Peyer's patch (tissue), 4 donors: ENCODE measurements at places on chromosomes 3 and 15.

DNA sequence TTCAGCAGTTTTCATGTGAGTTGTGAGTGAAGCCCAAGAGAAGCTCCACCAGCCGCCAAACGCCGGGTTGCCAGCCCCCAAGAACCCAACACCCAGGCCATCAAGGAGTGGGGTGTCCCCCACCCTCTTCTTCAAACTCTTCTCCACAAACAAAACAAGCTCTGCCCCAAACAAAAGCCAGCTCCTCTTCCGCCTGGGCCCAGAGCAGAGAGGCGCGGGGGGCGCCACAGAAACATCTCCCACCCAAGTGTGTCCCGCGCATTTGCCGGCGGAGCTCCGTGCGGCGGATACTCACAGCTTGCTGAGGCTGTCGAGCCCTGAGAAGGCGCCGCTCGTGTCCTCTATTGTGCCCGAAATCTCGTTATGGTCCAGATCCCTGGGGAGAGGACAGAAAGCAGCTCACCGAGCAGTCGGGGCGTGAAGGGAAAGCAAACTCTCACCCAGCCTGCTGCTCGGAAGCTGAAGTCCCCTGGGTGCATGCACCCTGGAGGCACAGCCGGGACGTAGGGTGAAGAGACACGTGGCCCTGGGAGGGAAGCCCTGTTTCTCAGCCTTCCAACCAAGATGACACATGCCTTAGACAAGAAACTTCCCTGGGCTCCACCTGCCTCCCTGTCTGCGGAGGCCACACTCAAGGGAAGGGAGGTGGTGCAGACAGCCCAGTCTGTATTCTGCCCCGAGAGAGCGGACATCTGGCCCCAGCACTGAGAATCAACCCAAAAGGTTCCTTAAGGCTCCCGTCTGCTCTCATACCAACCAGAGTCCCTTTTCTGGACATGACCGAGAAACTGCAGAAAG is 95.7 kb downstream of the LRIG1 start:
- H3K27me3 ChIP-seq: no peaks in the 10 kb centered on the region
- no peaks in the 10 kb centered on the region for H3K36me3 ChIP-seq
- no peak overlapping the region for H3K4me3 ChIP-seq
- H3K27ac ChIP-seq: no peak overlapping the region
- DNase-seq: peak; percentile 44

DNA sequence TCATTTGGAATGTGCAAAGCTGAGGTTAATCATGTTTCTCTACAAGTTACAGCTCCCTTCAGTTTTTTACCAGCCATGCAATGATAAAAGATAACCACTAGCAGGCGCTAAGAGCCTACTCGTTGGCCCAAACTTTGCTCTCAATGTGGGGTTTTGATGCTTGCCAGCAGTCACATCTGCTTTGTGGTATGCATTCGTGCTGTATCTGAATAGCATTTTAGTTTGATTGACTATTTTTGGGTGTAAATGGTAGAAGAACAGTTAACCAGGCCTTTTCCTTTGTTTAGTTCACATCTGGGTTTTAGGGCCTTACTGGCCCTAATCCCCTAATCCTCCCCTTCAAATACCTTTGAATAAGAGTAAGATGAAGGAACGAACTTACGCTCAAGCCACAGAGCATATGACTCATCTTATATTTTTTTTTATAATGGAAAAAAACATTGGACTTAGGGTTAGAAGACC is 4.4 kb upstream of the CLDN11 start:
- H3K4me1 ChIP-seq: peaks cover 7% of the 10 kb centered on the region
- H3K27me3 ChIP-seq: no peaks in the 10 kb centered on the region
- H3K36me3 ChIP-seq: no peaks in the 10 kb centered on the region
- peak; percentile 58 for DNase-seq
- H3K27ac ChIP-seq: no peak overlapping the region

DNA sequence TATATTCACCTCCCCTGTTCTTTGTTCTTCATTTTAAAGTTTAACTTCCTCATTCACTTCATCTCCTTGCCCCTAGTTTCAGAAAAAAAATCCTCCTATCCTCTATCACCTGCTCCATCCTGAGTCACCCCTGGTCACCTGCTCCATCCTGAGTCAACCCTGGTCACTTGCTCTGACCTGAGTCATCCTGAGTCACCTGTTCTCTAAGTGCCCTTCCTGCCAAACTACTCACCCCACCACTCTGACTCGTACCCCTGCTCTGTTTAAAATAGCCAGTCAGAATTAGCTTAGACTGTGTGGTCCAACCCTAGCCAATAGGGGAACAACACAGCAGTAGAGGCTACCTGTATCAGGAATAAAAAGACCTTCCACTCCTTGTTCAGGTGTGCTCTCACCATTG is 716.9 kb downstream of the ZBBX start:
- no peak overlapping the region for H3K4me3 ChIP-seq
- no peak for DNase-seq
- H3K27me3 ChIP-seq: no peaks in the 10 kb centered on the region
- no peaks in the 10 kb centered on the region for H3K36me3 ChIP-seq
- H3K27ac ChIP-seq: no peak overlapping the region
- no peaks in the 10 kb centered on the region for H3K4me1 ChIP-seq

- H3K27me3 ChIP-seq: no peaks in the 10 kb centered on the region
- H3K36me3 ChIP-seq: no peaks in the 10 kb centered on the region
- peaks cover 14% of the 10 kb centered on the region for H3K4me1 ChIP-seq
- DNase-seq: no peak
- H3K27ac ChIP-seq: peak overlapping the region; percentile 67
These were observed 20.2 kb downstream of the LRIG1 start for GRCh38 chr3:66480666-66481065.

GRCh38 chr3:160060409-160061027 is 71.9 kb downstream of the IL12A start:
- H3K36me3 ChIP-seq: no peaks in the 10 kb centered on the region
- H3K4me1 ChIP-seq: no peaks in the 10 kb centered on the region
- no peak overlapping the region for H3K4me3 ChIP-seq
- no peaks in the 10 kb centered on the region for H3K27me3 ChIP-seq
- no peak overlapping the region for H3K27ac ChIP-seq

- peak overlapping the region; percentile 51 for H3K4me3 ChIP-seq
- peak overlapping the region; percentile 83 for H3K27ac ChIP-seq
- peaks cover 8% of the 10 kb centered on the region for H3K4me1 ChIP-seq
- no peaks in the 10 kb centered on the region for H3K27me3 ChIP-seq
- peak; percentile 51 for DNase-seq
These were observed 30.7 kb downstream of the NBEAL2 start for GRCh38 chr3:47010111-47010712.

DNA sequence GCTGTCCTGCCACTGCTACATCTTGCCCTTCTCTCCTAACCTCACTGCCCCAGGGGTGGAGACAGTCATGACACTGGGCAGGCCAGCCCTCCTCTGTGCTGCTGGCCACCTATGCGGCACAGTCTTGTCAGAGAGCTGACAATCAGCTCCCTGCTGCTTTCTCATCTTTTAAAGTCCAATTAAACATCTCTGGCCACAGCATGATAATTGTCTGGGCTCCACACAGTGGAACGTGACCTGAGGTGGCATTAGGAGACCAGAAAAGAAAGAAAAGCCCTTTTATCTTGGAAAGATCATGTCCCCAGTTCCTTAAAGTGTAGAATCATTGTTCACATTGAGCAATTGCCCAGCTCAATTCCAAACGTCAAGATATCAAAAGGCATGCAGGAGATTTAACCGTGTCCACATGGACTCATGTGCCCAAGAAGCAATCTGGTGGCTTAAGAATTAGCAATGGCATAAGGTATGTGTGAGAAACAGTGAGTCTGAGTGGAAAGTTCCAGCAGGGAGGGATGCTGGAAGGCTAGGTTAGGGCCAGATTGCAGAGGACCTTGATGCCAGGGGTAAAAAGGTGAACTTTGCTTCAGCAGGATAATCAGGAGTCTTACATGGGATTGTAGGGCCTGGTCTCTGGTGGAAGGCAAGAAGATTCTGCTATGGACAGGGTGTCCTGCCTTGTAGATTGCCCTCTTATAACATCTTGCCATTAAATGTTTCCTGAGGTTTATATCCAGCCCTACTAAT is 15.3 kb upstream of the CACNA1D start:
- peak; percentile 51 for DNase-seq
- peak overlapping the region; percentile 91 for H3K27ac ChIP-seq
- no peaks in the 10 kb centered on the region for H3K36me3 ChIP-seq
- H3K4me3 ChIP-seq: no peak overlapping the region
- no peaks in the 10 kb centered on the region for H3K27me3 ChIP-seq
- H3K4me1 ChIP-seq: no peaks in the 10 kb centered on the region

- H3K27ac ChIP-seq: no peak overlapping the region
- H3K4me1 ChIP-seq: no peaks in the 10 kb centered on the region
- H3K4me3 ChIP-seq: no peak overlapping the region
- no peaks in the 10 kb centered on the region for H3K36me3 ChIP-seq
- no peaks in the 10 kb centered on the region for H3K27me3 ChIP-seq
These were observed 36.8 kb downstream of the SNTN start for GRCh38 chr3:63689285-63689684.

- H3K4me3 ChIP-seq: no peak overlapping the region
- H3K36me3 ChIP-seq: no peaks in the 10 kb centered on the region
- H3K27ac ChIP-seq: no peak overlapping the region
- no peaks in the 10 kb centered on the region for H3K27me3 ChIP-seq
- H3K4me1 ChIP-seq: no peaks in the 10 kb centered on the region
These were observed 205.3 kb downstream of the ZBTB20 start for GRCh38 chr3:114941626-114942309.

- H3K27me3 ChIP-seq: no peaks in the 10 kb centered on the region
- H3K4me1 ChIP-seq: no peaks in the 10 kb centered on the region
- H3K4me3 ChIP-seq: no peak overlapping the region
- H3K27ac ChIP-seq: no peak overlapping the region
- no peaks in the 10 kb centered on the region for H3K36me3 ChIP-seq
These were observed 124.8 kb upstream of the GOLIM4 start for GRCh38 chr3:168220556-168220955.

DNA sequence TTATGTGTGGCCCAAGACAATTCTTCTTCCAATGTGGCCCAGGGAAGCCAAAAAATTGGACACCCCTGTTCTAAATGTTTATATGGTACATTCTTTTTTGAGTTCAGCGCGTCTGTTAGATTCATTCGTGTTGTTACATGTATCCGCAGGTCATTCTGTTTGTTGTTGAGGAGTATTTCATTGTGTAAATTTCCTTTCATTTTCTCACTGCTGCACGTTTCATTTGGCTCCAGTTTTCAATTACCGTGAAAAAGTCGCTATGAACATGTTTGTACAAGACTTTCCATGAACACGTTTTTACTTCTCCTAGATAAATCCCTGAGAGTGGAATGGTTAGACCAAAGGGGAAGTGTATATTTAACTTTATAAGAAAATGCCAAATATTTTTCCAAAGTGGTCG is 7.5 kb upstream of the OPA1 start:
- H3K27me3 ChIP-seq: no peaks in the 10 kb centered on the region
- H3K4me3 ChIP-seq: no peak overlapping the region
- DNase-seq: no peak
- no peaks in the 10 kb centered on the region for H3K4me1 ChIP-seq
- no peaks in the 10 kb centered on the region for H3K36me3 ChIP-seq
- H3K27ac ChIP-seq: no peak overlapping the region

- DNase-seq: no peak
- H3K4me1 ChIP-seq: no peaks in the 10 kb centered on the region
- H3K27me3 ChIP-seq: no peaks in the 10 kb centered on the region
- H3K36me3 ChIP-seq: no peaks in the 10 kb centered on the region
- no peak overlapping the region for H3K27ac ChIP-seq
- H3K4me3 ChIP-seq: no peak overlapping the region
These were observed 399.9 kb upstream of the CBLB start for GRCh38 chr3:106268696-106269095.

DNA sequence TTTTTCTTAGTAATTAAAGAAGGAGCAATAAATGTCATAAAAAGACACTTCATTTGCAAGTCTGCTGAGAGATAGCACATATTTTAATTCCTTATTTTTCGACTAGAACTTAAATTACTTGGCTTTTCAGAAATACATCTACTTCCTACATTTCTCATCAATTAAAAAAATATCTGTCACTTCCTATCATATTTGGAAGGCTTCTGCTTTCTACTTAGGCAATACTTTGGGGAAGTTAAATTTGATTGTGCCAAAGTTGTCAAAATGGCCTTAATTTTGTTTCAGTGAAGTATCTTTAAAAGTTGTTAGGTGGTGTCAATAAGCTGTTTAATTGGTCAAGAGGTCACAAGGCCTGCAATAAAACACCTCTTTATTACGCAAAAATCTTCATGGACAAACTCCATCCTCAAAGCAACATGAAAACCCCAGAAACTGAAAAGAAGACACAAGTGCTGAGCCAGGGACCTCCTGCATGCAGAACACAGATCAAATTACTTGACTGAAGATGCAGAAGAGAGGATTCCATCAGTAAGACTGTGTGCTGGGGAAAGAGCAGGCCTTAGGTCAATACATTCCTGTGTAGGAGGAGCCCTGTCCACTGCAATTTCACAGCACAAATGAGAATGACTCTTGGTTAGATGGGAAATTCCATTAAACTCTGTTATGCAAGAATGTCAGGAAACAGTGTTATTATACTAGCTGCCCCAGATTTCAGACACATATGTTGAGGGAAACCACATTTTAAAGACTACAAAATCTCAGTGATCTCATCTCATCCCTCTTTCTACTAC is 48.0 kb upstream of the FSTL1 start:
- H3K4me3 ChIP-seq: no peak overlapping the region
- no peak overlapping the region for H3K27ac ChIP-seq
- H3K27me3 ChIP-seq: no peaks in the 10 kb centered on the region
- no peak for DNase-seq
- no peaks in the 10 kb centered on the region for H3K4me1 ChIP-seq
- H3K36me3 ChIP-seq: no peaks in the 10 kb centered on the region

DNA sequence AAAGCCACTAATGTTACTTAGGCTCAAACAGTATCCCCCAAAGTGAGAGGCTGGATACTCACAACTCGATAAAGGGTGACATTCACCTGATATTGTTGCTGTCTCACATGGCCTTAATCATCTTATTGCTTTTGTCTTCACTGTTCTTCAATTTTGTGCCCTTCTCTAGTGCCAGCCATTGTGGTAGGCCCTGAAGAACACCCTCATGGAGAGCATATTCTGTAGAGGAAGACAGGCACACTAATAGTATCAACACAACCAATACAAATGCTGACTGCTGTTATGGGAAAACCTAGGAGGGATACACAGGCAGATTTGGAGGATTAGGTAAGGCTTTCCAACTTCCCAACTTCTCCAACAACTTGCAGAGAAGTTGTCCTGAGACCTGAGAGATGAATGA is 4.1 kb upstream of the BLM start:
- H3K4me3 ChIP-seq: no peak overlapping the region
- H3K27me3 ChIP-seq: no peaks in the 10 kb centered on the region
- DNase-seq: no peak
- no peaks in the 10 kb centered on the region for H3K36me3 ChIP-seq
- no peak overlapping the region for H3K27ac ChIP-seq

DNA sequence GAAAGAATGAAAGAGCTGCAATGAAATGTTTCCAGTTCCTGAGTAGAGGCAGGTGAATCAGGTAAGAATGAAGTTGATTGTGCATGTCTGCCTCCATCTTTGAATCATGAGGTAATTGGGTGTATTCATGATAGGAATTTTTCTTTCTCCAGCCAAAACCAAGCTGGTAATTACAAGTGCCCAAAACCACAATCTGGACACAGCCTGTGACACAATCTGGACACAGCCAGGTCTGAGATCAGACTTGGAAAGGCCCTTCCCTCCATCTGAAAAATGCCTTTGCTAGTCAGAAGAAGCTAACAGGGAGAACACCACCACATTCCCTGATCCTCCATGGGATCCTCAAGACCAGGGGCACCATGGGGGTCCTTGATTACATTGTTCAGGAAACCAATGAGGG is 338.5 kb upstream of the THBS1 start:
- no peaks in the 10 kb centered on the region for H3K4me1 ChIP-seq
- DNase-seq: no peak
- H3K4me3 ChIP-seq: no peak overlapping the region
